ENCODE measurements at places on chromosomes 3 and 15.
A peak's percentile ranks its signal among the peaks of the same experiment; 100 is the strongest.

GRCh38 chr3:68706096-68706495 lies 226.3 kb downstream of the TAFA4 start:
- DNase-seq = no peak

GRCh38 chr3:136173939-136174490 lies 22.1 kb downstream of the MSL2 start:
- DNase-seq = no peak

GRCh38 chr15:38894243-38894948 lies 329.8 kb upstream of the RASGRP1 start:
- DNase-seq = peak; percentile 98

DNA sequence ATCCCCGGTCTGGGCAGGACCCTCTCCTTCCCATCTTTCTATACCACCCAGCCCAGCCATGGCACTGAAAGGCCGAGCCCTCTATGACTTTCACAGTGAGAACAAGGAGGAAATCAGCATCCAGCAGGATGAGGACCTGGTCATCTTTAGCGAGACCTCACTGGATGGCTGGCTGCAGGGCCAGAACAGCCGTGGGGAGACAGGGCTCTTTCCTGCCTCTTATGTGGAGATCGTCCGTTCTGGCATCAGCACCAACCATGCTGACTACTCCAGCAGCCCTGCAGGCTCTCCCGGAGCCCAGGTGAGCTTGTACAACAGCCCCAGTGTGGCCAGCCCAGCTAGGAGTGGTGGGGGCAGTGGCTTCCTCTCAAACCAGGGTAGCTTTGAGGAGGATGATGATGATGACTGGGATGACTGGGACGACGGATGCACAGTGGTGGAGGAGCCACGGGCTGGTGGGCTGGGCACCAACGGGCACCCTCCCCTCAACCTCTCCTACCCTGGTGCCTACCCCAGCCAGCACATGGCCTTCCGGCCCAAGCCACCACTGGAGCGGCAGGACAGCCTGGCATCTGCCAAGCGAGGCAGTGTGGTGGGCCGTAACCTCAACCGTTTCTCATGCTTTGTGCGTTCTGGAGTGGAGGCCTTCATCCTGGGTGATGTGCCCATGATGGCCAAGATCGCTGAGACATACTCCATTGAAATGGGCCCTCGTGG lies 1.5 kb downstream of the SNX33 start:
- DNase-seq = no peak

GRCh38 chr3:10933805-10934481 lies 58.6 kb upstream of the SLC6A1 start:
- peak; percentile 77 for DNase-seq

DNA sequence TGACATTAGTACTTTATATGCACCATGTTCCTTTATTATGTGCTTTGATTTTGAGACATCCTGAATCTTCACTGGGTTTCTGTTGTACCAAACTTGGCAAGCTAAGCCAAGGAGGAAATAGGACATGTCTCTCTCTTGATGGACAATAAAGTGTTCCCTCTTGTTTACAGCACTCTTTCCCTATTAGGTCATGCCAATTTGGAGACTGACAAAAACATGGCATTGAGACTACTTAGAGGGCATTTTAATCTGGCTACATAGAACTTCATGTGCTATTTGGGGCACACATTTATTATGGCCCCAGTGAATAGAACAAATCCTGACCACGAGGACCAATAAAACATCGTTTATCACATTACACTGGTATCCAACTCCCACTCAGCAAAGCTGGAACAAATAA lies 85.3 kb upstream of the TNFSF10 start:
- peak; percentile 8 for DNase-seq

DNA sequence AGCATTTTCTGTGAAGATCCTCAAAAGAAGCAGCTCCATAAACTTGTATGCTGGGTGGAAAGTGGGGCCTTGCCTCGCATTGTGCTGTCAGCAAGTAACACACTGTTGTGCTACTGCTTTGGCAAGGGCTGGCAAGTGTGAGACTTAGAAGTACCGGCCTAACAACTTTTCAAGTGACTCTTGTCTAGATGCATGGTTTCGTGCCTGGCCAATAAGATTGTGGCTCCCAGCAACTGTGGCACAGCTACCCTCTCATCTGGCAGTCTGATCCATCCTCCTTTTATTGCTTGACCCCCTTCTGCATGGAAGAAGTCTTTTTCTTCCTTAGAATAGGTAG lies 79.4 kb upstream of the VEPH1 start:
- no peak for DNase-seq

GRCh38 chr15:60326824-60327654 lies 70.7 kb downstream of the ANXA2 start:
- peak; percentile 67 for DNase-seq

GRCh38 chr3:85589145-85589544 lies 630.4 kb downstream of the CADM2 start:
- peak; percentile 12 for DNase-seq

DNA sequence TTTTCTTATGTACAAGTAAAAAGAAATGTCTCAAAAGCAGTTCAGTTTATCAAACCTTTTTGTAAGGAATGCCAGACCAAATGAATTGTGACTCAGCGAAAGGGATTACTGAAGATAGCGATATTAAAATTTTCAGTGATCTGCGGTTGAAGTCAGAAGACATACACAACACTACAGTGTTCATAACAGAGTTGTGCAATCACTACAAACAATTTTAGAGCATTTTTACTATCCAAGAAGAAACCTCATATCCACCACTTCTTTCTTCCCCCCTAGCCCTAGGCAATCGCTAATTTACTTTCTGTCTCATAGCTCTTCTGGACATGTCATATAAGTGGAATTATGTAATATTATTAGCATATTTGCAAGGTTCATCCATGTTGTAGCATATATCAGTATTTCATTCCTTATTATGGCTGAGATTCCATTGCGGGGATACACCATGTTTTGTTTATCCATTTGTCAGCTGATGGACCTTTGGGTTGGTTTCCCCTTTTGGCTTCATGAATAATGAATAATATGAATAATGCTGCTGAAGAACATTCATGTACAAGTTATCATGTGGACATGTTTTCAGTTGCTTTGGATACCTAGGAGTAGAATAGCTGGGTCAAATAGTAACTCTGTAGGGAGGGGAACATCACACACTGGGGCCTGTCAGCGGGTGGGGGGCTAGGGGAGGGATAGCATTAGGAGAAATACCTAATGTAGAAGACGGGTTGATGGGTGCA lies 23.6 kb upstream of the ALPK3 start:
- no peak for DNase-seq

GRCh38 chr3:153400641-153401040 lies 238.6 kb downstream of the RAP2B start:
- no peak for DNase-seq

DNA sequence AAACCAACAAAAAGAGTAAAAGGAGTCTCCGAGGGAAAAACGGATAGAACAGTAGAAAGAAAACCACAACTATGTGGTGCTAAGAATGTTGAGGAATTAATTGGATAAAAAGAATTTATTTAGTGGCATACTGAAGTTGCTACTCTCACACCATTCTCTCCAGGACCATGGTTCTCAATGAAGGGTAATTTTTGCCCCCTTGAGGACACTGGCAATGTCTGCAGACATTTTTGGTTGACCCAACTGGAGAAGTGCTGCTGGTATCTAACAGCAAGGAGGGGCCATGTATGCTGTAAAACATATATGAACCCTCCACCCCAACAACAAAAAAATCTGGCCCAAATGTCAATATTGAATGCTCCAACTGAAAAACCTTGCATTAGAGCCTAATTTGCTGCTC lies 85.9 kb upstream of the CSPG5 start:
- DNase-seq = peak; percentile 56

DNA sequence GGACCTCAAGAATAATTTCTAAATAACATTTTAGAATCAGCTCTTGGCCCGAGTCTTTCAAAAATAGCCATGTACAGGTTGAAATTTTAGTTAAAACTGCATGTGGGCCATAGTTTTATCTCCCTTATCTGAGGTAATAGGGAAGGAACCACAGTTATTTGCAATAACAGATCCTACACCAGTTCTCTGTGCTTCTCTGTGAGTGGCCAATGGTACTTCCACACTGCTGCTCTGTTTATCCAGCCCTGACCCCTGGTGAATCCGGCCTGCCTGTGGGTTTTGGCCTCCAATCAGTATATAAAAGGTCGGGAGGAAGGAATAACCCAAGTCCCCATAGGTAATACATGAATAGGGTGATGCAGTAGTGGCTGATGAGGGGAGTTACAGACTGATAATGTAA lies 48.0 kb upstream of the TNIK start:
- no peak for DNase-seq

- no peak for DNase-seq
These were observed 26.1 kb upstream of the CCDC174 start for GRCh38 chr3:14625443-14625842.

- no peak for DNase-seq
These were observed 41.5 kb downstream of the PXYLP1 start for GRCh38 chr3:141272906-141273662.

DNA sequence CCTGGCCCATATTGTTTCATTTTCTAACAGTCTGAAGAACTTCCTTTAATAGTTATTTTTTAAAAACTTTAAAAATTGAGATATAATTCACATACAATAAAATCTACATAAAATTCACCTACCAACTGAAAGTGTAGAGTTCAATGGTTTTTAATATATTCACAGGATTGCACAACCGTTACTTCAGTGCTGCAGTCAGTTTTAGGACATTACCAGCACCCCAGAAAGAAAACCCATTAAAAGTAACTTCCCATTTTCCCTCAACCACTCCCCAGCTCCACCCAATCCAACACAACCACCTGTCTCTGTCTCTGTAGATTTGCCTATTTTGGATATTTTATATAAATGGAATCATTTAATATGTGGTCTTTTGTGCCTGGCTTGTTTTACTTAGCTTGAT lies 29.6 kb downstream of the MGA start:
- DNase-seq = no peak

- DNase-seq = no peak
These were observed 70.4 kb upstream of the ATP11B start for GRCh38 chr3:182722907-182723306.

DNA sequence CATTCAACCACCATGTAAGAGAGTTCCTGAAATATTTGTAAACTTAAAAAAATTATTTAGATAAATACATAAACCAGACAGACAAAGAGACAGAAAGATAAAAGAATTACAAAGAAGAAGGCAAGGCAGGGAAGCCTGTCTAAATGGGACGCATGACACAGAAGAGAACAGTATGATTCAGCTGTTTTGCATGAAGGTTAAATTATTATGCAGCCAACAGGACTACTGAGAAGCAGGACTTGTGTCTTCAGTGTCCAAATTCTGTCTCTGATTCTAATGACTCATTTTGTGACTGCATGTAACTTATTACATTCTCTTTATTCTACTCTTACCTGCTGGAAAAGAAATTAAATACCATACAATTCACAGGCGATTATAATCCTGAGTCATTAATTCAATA lies 340.4 kb upstream of the KCNMB2 start:
- DNase-seq = peak; percentile 78

DNA sequence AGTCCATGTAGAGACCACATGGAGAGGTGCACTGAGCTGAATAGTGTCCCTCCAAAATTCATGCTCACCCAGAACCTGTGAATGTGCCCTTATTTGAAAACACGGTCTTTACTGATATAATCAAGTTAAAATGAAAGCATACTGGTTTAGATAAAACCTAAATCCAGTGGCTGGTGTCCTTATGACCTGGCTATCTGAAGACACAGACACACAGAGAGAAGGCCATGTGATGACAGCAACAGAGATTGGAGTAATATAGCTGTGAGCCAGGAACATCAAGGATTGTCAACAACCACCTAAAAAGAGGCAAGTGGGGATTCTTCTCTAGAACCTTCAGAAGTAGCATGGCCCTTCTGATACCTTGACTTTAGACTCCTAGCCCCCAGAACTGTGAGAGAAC lies 54.7 kb upstream of the CD47 start:
- DNase-seq = no peak

DNA sequence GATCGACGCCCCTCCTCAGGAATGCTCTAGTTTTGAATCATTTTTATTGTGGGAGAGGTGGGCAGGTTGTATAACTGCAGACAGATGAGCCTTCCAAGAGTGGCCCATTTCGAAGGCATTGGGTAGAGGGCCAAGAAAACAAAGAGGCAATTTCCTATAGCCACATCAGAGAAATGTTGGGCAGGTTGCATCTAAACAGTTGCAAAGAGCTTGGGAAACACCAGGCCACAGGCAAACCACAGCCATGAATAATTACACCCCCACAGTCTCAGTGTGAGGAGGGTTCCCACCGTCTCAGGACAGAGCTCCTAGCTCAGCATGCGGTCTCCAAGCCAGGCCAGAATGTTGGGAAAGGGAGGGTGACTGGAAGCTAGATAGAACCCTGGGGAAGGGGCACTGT lies 257.3 kb downstream of the ABHD5 start:
- no peak for DNase-seq

GRCh38 chr3:59284926-59285325 lies 235.1 kb upstream of the CFAP20DC start:
- DNase-seq = no peak

DNA sequence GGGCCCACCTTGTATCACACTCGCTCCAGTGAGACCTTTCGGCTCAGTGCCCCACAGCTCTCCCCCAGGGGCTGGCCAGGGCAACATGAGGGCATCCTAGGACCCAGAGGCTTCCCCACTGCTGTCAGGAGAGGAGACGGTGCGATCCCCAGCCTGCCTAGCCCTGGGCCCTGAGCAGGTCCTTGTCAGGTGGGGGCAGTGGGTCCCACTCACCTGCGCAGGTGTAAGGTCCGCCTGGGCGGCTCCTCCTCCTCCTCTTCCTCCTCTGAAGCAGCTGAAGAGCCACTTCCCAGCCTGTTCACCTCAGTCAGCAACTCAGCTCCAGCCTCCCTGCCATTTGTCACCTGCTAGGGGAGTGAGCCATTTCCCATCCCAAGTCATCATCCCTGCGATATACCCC lies 9.6 kb downstream of the KIF7 start:
- no peak for DNase-seq

DNA sequence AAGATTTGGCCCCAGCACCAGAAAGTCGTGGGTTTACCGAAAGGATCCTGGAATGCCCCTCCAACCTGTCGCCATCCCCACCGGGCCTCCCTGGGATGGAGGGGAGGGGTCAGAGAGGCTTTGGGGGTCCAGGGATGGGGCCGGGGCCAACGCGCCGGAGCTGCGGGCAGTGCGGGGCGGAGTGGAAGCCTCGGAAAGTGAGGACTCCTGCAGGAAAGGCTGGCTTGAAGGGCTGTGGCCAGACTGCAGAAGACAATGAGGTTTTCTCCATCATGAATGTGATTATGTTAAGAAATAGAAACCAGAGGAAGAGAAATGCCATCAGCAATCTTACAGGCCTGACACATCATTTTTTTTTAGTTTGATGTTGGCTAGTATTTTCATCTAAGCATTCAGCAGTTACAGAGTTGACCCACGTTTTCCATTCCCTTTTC lies 738 bp downstream of the YEATS2 start:
- DNase-seq = peak; percentile 60

DNA sequence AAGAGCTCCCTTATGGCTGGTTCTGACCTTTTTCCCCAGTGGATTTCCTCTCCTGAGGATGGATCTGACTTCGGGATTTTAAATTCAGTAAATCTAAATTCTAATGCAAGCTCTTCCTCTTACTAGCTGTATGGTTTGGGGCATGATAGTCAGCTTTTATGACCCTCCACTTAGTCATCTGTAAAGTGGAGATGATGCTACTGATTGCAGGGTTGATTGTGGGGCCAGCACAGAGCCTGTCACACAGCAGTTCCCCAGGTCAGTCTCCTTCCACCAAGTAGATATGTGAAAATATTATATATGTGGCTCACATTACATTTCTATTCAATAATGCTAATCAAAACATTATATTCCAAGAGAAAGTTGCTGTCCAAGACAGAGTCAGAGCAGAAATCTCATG lies 141.3 kb upstream of the UBE2E1 start:
- peak; percentile 81 for DNase-seq

- DNase-seq = no peak
These were observed 2.0 kb downstream of the FOXL2NB start for GRCh38 chr3:138949002-138949418.

All from EH (cell line).